Midbrain (tissue), 1 donor: ENCODE measurements at places on chromosomes 5 and 9.

DNA sequence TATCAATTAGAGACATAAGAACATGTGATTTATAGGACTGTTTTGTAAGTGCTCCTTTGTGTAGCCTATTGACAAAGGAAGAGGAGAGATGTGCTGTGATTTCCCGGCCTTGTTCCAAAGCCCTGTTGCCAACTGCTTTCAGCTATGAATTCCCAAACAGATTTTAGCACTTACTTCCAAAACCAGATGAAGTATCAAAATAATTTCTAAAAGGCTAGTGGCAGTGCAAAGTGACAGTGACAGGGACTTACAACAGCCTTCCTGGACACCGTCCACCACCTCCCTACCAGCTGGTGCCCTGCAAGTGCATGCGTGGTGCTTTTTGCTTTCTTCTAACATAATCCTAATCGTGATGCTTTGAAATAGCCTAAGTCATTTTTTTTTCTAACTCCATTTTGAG lies 254.1 kb upstream of the ACTBL2 start:
- DNase-seq: no peak

DNA sequence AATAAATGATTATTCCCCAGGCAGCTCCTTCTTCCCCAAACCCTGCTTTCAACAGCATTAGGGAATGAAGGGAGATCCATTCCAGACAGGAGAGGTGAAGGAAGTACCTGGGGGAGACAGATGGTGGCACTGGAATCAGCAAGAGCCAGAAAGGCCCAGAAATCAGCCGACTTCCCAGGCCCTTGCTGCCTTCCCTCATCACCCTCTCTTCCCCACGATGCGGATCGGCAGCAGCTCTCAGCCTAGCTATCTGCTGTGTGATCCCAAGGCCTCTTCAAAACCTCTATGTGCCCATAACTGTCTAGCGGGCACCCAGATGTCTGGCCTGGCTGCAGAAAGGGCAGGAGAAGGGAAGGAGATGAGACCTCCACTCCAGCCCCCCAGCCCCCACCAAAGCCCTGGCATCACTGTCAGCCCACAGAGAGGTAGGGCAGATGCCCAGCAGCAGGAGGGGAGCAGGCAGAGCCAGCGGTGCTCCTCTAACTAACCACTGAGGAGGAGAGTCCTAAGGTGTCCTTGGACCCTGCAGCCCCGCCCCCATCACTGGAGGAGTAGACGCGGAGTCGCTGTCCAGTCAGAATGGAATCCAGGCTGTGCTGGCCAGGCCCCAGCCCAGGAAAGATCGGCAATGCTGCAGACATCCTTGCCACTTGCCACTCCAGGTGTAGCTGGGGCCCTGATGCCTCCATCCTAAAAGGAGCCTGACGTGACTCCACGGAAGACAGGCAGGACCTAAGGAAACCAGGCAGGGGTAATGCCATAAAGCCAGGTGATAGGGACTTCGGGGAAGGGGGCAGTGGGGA lies 12.7 kb downstream of the CNTFR start:
- no peak for DNase-seq

- DNase-seq: no peak
These were observed 431.9 kb downstream of the ANXA1 start for GRCh38 chr9:73583576-73583975.

DNA sequence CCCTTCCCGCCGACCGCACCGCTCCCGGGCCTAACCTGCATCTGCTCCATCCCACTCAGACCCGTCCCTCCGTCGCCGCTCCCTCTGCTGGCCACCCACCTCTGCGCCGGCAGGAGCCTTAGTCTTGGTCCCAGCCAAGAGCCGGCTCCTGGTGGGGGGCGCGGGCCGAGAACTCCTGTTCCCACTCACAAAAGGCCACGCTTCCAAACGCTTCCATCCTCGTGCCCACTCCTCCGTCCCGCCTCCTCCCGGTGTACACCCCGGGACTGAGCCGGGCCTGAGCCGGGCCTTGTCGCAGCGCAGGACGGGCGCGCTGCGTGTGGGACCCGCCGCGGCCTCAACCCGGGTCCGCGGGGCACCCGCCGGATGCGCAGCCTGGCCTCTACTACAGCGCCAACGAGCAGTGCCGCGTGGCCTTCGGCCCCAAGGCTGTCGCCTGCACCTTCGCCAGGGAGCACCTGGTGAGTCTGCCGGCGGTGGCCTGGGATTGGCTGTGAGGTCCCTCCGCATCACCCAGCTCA lies 7.5 kb downstream of the ADAMTS13 start:
- DNase-seq: no peak

DNA sequence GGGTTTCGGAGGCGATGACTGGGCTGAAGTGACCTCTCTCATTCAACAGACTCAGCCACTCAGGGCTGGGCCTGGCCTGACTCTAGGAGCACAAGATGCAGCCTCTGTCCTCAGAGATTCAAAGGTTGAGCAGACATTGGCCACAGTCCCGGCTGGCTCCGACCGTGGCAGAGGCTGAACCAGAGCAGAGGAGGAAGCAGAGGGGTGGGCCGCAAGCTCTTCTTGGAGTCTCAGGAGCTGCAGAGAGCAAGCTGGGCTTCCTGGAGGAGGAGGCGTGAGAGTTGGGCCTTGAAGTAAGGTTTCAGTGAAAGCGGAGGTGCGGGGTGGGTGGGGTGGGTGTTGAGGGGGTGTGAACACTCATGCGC lies 37.6 kb downstream of the ALG2 start:
- no peak for DNase-seq

GRCh38 chr9:69937833-69938535 lies 105.7 kb upstream of the MAMDC2 start:
- DNase-seq: no peak

- no peak for DNase-seq
These were observed 38.5 kb upstream of the STX17 start for GRCh38 chr9:99867968-99868367.

DNA sequence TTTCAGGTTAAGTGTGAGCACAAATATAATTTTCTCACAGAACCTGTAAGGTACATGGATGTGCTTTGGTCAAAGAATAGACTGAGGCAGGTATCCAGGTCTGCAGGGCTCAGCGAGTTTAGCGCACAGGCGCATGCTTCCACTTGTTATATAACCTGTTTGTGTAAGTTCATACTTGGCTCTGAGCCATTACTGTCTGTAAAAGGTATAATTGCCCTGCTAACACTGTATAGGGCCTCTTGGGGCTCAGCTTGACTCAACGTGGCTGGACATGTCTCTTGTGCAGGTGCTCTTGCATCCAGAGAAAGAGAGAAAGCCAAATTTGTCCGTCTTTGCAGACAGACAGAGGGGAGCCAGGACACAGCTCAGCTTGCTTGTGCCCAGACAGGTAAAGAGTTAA lies 759.6 kb downstream of the MTRR start:
- no peak for DNase-seq

DNA sequence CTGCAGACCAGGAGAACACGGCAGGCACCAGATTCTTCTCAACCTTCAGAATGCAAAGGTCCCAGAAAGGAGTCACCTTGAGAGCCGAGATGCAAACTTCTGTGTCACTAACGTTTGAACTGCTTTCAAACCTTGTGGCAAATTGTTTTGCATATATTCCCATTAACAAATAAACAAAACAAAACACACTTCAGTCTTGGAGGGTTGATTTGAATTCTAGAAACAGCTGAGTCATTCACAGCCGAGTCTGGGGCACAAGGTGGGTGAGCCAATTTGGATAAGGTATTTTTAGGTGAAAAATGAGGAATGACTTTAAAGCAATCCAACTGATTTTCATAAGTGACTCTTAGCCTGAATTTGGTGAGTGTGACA lies 38.8 kb upstream of the ANKRD33B start:
- DNase-seq: no peak

DNA sequence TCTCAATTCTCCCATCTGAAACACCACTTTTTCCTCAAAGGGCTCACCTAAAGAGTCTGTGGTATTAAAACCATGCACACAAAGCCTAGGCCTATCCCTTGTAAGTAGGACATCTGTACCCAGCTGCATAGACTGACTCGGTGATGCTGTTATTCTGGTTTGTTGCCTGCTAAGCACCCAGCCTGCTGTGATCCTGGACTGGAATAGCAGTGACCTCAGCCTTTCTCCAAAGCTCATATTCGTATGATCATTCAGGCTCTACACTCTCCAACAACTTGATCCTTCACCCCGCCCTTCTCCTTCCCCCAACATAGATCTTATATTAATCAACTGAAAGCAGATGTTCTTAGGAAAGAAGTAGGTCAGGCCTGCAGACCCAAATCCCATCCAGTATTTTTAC lies 81.4 kb upstream of the WWC1 start:
- DNase-seq: no peak

GRCh38 chr9:125066839-125067619 lies 76.3 kb downstream of the SCAI start:
- no peak for DNase-seq

DNA sequence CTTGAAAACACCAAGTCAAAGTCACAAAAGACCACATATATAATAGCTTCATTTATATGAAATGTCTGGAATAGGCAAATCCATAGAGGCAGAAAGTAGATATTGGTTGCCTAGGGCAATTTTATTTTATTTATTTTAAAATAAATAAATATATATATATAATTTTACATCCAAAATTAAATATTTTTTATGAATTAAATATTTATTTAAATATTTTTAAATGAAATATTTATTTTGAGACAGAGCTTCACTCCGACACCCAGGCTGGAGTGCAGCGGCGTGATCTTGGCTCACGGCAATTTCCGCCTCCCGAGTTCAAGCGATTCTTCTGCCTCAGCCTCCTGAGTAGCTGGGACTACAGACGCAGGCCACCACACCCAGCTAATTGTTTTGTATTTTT lies 58.9 kb upstream of the ATG10 start:
- no peak for DNase-seq

GRCh38 chr5:158054223-158055110 lies 195.5 kb upstream of the CLINT1 start:
- DNase-seq: no peak

- DNase-seq: no peak
These were observed 23.2 kb upstream of the DAB2 start for GRCh38 chr5:39447968-39448367.

- DNase-seq: no peak
These were observed 158.9 kb upstream of the KLF9 start for GRCh38 chr9:70573308-70573707.

DNA sequence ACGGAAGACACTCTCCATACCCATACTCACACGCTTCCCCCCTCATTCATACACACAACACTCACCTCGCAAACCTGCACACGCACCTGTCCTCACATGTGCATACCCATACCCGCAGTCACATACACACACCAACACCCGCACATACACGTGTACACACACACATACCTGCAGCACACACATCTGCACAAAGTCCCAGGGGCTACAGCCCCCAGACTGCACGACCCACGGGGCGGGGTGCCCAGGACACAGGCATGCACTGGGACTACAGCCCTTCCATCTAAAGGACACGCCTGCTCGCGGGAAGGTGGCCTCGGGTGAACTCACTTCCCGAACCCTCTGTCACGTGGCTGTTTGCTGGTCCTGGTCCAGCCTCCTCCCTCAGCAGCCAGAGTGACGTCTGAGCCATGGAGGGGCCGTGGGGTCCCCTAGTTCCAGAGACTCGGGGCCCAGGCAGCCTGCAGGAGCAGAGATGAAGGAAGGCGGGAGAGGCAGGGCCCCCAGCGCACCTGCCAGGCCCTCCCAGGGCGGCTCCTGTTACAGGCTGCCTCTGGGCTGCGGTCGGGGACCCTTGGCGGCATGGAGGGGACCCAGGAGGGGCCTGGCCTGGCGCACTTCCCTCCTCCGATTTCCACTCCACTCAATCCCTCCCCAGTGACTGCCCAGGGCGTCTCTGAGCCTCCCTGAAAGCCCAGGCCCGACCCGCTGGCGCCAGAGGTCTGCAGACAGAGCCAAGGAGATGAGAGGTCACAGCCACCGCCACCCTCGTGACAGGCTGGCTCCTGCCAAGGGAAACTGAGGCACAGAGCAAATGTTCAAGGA lies 8.1 kb downstream of the SLC12A7 start:
- DNase-seq: peak; percentile 27

DNA sequence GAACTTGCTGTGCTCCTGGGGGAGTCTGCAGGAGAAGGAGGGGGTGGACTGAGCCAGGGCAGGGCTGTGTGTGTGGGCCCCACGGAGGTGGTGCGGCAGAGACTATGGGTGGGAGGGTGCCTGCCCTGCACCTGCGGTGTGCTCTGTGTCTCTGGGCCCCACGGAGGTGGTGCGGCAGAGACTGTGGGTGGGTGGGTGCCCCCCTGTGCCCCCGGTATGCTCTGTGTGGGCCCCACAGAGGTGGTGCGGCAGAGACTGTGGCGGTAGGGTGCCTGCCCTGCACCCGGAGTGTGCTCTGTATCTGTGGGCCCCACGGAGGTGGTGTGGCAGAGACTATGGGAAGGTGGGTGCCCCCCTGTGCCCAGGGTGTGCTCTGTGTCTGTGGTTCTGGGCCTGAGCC lies 103.7 kb downstream of the EHMT1 start:
- no peak for DNase-seq

- DNase-seq: no peak
These were observed 165.2 kb downstream of the SLC25A46 start for GRCh38 chr5:110903966-110904365.

- DNase-seq: no peak
These were observed 122.3 kb upstream of the RAI14 start for GRCh38 chr5:34533582-34534522.

GRCh38 chr5:39521940-39522590 lies 97.3 kb upstream of the DAB2 start:
- no peak for DNase-seq

DNA sequence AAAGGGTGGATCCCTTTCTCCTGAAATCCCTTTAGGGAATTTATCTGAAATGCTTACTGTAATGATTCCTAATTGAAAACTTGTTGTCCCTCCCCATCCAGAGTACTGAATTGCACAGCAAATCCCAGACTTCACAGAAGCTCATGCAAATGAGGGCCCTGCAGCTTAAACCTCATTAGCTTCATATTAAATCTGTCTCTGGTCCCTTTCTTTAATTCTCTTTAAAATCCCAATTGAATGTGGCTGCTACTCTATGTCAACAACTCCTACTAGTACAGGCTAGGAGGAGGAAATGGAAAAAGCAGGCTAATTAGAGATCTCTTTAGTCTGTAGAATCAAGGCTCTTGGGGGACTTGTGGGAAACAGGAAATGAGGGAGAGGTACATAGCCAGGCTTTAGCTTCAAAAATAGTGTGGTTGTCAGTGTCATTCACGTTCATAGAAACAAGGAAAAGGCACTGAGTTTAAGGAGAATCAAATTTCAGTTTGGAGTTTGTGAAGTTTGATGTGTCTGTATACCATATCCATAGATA lies 191.3 kb upstream of the PRDM9 start:
- no peak for DNase-seq

- no peak for DNase-seq
These were observed 147.9 kb downstream of the MSX2 start for GRCh38 chr5:174872271-174872670.
